ENCODE measurements at places on chromosomes 7 and 10.

DNA sequence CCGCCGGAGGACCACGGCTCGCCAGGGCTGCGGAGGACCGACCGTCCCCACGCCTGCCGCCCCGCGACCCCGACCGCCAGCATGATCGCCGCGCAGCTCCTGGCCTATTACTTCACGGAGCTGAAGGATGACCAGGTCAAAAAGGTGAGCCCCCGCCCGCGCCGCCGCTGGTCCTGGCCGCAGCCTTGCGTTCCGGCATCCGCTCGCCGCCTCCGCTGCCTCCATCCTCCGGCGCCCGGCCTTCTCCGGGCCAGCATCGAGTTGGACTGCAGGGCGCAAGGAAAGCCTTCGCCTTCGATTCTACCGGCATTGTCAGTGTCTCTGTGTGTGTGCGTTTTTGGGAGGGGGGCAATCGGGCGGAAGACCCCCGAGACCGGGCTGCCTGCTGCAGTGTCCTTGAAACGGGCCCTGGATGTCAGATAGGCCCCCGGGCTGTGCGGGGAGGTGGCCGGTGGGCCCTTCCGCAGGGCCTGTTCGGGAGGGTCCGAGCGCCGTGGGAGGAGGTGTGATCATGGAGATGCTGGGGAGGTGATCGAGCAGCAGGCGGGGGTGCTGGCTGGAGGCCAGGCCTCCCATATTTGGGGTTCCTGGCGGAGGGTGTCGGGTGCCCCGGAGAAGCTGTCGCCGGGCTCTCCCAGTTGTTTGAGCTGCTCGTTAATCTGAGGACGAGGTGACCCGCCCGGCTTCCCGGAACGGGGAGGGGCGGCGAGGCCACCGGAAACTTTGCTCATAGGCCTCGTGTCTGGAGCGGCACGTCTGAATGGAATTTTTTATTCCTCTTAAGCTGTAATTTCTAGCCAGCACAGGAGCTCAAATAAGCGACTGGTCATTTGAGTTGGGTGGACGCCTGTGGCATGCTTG, 40.8 kb downstream of the HK1 start:
- DNase-seq: peak; percentile 40

GRCh38 chr7:43761938-43762692, 3.6 kb downstream of the BLVRA start:
- no peak for DNase-seq

DNA sequence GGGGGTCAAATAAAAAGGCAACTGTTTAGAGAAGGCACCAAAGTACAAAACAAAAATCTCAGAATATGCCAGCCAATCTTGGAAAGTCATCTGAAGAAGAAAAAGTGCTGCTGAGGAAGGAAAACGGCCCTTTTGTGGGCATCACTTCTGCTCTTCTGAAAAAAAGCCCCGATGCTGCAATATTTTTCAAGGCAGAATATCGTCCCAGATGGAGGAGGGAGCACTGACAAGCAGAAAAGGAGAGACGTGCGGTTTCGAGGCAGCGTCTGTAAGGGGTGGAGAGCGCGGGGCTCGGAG, 959 bp upstream of the ATRNL1 start:
- no peak for DNase-seq

DNA sequence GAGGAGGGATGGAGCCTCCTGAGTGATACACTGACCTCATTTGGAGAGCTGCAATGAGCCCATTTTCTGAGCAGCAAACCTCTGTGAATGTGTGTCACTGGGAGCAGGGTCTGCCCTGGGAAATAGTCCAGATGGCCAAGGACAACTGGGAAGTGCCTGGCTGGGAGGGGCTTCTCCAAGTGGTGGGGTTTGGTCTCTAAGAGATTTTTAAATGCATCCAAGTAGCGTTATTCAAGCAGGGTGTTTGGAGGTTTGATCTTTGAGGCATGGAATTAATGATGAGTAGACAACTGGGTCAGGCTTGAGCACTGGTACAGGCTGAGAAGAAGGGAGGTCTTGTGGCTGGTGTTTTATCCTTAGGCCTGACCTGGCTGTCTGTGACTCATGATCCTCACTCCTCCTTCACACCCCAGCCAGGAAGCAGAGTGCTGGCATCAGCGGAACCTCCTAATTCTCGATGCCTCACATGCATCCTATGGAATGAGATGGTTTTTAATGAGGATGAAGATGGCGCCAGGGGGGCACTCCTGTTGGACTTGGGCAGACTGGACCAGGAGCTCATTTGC, 3.3 kb downstream of the GOLGA7B start:
- DNase-seq: no peak

DNA sequence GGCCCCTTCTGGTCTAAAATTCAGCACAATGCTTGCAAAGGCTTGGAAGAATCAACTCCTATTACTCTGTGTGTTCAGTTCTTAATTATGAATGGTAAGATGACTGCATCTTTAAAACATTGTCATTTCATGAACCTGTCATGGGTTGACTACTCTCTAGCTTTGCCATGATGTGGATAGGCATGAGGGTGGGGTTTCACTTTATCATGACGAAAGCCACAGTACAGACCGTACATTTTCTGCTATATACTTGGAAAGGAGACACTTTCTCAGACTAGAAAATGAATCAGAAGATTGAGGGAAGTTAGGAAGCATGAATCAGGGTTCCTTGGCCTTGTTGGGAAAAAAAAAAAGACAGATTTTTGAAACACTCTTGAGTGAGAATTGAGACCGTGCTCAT, 19.7 kb upstream of the MSRB2 start:
- DNase-seq: no peak

GRCh38 chr10:85444868-85445267, 921.7 kb downstream of the GRID1 start:
- no peak for DNase-seq

DNA sequence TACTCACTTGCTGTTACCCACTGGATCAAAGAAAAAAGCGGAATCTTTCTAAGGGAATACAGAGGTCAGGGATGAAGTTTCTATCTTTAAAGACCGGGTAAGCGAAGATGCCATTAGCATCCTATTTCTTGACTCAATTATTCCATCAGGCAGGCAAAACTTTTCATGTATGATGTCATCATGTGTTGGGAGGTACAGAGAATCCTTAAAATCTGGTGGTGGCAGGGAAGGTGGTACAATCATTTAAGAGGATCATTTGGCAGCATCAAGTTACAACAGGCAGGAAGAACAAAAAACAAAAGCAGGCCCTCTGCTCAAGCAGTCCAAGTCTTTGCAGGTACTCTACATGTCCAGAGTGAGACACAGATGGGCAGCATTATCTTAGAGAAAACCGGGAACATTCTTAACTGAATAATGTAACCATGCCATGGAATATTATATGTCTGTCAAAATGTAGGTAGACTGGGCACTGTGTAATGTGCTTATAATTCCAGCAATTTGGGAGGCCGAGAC, 3.8 kb downstream of the URGCP start:
- DNase-seq: no peak

DNA sequence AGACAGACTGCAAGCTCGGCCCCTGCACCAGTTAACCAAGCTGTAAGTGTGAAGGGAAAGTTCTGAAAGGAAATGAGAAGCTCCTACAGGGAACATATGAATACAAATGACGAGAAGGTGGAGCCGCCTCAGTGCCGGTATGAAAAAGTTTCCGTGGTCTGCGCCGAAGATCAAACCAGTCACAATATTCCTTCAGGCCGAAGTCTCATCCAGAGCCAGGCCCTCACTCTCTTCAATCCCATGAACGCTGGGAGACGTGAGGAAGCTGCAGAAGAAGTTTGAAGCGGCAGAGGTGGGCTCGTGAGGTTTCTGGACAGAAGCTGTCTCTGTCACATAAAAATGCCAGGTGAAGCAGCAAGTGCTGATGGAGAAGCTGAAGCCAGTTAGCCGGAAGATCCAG, 71.9 kb downstream of the CFAP46 start:
- DNase-seq: no peak

GRCh38 chr7:32330602-32331001, 159.6 kb downstream of the LSM5 start:
- DNase-seq: no peak

GRCh38 chr10:113970641-113971040, 73.0 kb upstream of the ADRB1 start:
- no peak for DNase-seq

GRCh38 chr10:24259365-24260130, 50.6 kb downstream of the KIAA1217 start:
- DNase-seq: no peak

DNA sequence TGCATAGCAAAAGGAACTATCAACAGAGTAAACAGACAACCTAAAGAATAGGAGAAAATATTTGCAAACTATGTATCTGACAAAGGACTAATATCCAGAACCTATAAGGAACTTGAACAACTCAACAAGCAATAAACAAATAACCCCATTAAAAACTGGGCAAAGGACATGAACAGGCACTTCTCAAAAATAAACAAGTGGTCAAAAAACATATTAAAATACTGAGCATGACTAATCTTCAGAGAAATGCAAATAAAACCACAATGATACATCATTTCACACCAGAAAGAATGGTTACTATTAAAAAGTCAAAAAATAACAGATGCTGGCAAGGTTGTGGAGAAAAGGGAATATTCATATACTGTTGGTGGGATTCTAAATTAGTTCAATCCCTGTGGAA, 17.1 kb downstream of the MAGI2 start:
- no peak for DNase-seq

DNA sequence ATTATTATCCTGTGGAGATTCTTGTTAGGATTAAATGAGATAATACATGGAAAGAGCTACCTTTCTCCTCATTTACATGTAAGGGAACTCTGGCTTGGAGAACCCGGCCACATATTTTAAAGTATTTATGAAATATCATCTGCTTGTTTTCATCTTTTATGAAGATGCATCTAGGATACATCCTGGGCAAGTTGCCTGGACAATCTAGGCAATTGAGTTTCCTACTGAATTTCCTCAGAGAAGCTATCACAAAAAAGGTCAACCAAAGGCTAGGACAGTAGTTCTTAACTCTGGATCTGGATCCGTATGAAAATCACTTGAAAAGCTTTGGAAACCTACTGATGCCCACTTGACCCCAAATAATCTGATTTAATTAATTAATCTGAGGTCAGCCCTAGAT, 140.7 kb downstream of the MTPAP start:
- DNase-seq: no peak

GRCh38 chr10:110684800-110685446, 40.8 kb downstream of the RBM20 start:
- DNase-seq: no peak

DNA sequence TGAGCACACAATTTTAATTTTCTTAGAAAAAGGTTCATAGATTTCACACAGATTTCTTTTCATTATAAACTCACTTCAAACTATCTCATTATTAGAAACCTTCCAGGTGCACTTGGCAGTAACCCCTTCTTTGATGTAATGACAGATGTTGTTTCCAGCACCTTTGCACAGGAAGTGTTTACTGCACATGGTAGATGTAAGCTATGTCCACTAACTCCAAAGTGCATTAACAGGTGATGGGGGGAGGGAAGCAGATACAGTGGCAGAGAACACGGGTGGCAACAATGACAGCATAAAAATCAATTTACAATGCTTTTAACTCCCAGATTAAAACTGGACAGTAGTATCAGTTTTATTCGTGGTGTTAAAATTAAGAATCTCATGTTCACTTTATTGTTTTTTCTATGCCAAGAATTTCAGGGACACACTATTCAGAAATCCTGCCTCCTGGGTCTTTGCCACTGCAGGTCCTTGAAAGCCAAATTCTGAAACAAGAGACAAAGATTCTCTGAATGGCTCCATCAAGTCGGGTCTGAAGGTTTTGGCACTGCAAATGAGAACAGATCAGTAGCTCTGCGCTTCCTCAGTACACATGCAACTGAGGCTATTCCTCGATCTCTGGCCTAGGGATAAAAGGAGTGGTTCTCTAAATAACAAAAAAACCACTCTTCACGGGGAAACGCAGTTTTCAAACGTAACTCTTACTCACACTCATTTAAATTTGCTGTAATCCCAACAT, 187.7 kb downstream of the JAZF1 start:
- no peak for DNase-seq

- DNase-seq: no peak
Observed at GRCh38 chr7:74364061-74364460, 74.9 kb downstream of the CLIP2 start.

DNA sequence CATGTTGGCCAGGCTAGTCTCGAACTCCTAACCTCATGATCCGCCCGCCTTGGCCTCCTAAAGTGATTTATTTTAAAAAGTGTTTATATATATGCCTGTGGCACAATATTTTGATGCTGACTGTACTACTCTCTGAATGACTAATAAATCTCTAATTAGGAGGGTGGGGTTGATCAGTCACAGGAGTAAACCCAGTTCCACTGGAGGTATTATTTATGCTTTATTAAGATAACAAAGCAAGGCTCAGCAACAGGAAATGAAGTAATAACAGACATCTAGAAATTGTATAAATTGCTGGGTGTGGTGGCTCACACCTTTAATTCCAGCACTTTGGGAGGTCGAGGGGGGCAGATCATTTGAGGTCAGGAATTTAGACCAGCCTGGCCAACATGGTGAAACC, 26.0 kb upstream of the MCU start:
- DNase-seq: no peak

GRCh38 chr7:134954197-134955082, 31.9 kb upstream of the AGBL3 start:
- DNase-seq: peak; percentile 29

GRCh38 chr7:146728611-146729010, 612.0 kb downstream of the CNTNAP2 start:
- DNase-seq: no peak

DNA sequence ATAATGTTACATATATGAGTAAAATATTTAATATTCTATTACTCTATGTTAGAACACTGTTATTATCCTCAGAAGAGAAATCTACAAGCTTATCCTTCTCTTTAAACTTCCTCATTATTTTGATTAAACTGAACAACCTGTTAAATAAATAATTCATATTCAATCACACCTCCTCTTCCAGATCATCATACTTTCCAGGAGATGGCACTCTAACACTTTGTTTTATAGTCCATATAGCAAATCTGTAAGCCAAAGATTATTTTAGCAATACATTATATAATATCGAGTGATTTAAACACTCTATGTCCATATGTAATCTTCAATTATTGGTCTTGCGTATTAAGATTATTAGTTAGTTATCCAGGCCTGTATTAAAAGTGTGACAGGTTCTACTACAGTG, 694.1 kb downstream of the ANKRD7 start:
- DNase-seq: no peak

DNA sequence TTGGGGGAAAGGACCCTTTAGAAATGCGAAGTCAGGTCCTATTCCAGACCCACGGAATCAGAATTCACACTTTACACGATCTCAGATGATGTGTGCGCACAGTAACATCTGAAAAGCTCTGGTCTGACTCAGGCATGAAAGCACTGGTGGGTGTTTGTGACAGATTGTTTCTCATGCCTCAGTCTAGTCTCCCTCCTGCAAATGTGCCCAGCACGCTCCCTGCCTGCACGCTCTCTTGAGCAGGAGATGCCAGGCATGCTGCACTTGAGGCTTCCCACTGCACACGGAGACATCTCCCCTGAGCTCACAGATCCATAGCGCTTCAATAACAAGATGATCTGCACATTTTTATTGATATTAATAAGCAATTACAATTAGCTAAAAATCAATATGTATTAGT, 23.6 kb upstream of the ZNF37A start:
- no peak for DNase-seq

GRCh38 chr7:149285603-149286002, 23.6 kb downstream of the ZNF783 start:
- no peak for DNase-seq

Data from GF-D8 (cell line).